ENCODE measurements at places on chromosomes 1 and 21.

- H3K27me3 ChIP-seq = no peaks in the 10 kb centered on the region
- no peak for DNase-seq
- no peaks in the 10 kb centered on the region for H3K36me3 ChIP-seq
- no peak overlapping the region for H3K27ac ChIP-seq
- H3K4me1 ChIP-seq = peaks cover 6% of the 10 kb centered on the region
These were observed 59.9 kb downstream of the SIPA1L2 start for GRCh38 chr1:232570007-232570406.

GRCh38 chr1:185536165-185536920 is 197.8 kb upstream of the HMCN1 start:
- no peak for DNase-seq
- no peak overlapping the region for H3K27ac ChIP-seq
- H3K27me3 ChIP-seq = no peaks in the 10 kb centered on the region
- no peak overlapping the region for H3K4me3 ChIP-seq
- no peaks in the 10 kb centered on the region for H3K4me1 ChIP-seq
- no peaks in the 10 kb centered on the region for H3K36me3 ChIP-seq

- H3K27ac ChIP-seq = no peak overlapping the region
- no peaks in the 10 kb centered on the region for H3K36me3 ChIP-seq
- H3K4me3 ChIP-seq = no peak overlapping the region
- peaks cover 5% of the 10 kb centered on the region for H3K4me1 ChIP-seq
- no peak for DNase-seq
- H3K27me3 ChIP-seq = no peaks in the 10 kb centered on the region
These were observed 19.3 kb upstream of the UMODL1 start for GRCh38 chr21:42051788-42052187.

- no peak for DNase-seq
- no peaks in the 10 kb centered on the region for H3K36me3 ChIP-seq
- H3K27me3 ChIP-seq = no peaks in the 10 kb centered on the region
- no peaks in the 10 kb centered on the region for H3K4me1 ChIP-seq
- no peak overlapping the region for H3K4me3 ChIP-seq
These were observed 176.5 kb downstream of the C1orf21 start for GRCh38 chr1:184563308-184563707.

- no peak overlapping the region for H3K27ac ChIP-seq
- DNase-seq = no peak
- no peaks in the 10 kb centered on the region for H3K36me3 ChIP-seq
These were observed 2.1 kb downstream of the PRELP start for GRCh38 chr1:203477748-203478147.

DNA sequence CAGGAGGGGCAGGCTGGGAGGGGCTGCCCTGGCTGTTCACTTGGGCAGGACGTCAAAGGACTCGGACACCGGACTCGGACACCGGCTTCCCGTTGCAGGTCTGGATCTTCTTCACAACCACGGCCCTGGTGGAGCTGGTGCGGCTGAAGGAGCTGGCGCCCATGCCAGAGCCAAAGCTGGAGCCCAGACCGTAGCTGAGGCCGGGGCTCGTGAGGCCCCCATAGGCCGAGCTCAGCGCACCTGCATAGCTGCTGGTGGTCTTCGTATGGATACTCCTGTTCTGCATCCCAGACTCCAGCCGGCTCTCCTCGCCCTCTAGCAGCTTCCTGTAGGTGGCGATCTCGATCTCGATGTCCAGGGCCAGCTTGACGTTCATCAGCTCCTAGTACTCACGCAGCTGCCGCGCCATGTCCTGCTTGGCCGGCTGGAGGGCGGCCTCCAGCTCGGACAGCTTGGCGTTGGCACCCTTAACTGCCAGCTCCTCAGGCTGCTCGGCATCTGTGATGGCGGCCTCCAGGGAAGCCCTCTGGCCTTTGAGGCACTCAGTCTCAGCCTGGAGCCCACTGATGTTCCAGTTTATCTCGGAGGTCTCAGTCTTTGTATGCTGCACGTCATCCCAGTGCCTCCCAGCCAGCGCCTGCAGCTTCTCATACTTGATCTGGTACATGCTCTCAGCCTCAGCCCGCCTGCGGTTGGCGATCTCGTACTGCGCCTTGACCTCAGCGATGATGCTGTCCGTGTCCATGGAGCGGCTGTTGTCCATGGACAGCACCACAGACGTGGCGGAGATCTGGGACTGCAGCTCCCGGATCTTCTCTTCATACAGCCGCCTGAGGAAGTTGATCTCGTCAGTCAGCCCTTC is 15.1 kb upstream of the KLF17 start:
- no peak overlapping the region for H3K27ac ChIP-seq
- no peaks in the 10 kb centered on the region for H3K36me3 ChIP-seq
- H3K27me3 ChIP-seq = no peaks in the 10 kb centered on the region
- H3K4me3 ChIP-seq = no peak overlapping the region
- no peaks in the 10 kb centered on the region for H3K4me1 ChIP-seq

DNA sequence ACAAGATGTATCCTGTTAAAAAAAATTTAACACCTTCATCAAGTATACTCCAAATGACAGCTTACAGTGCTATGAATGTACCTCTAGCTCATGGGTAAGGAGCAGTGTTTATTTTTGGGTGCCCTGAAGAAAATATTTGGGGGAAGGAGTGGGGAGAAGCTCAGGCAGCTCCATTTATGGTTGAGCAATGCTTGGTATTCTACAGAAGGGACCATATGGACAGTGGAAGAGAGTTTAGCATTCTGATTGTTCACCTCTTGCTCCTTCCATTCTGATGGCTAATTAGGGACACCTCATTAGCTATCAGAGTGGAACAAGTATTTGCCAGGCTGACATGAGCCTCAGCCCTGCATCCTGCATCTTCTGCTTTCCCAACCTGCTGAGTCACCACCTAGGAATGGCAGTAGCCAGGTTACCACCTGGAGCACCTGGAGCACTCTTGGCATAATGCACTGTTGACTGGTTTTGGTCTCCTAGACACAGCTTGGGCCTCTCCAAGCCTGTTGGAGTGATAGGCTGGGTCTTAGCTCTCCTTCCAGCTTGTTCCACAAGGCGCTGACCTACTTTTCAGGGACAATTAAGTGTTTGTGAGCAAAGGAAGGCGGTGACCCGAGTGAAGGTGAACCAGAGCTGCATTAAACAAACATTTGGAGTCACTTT is 62.0 kb upstream of the MACF1 start:
- no peaks in the 10 kb centered on the region for H3K4me1 ChIP-seq
- no peaks in the 10 kb centered on the region for H3K27me3 ChIP-seq
- no peak overlapping the region for H3K4me3 ChIP-seq
- no peak overlapping the region for H3K27ac ChIP-seq
- no peaks in the 10 kb centered on the region for H3K36me3 ChIP-seq

GRCh38 chr1:90023691-90024090 is 28.8 kb downstream of the ZNF326 start:
- no peaks in the 10 kb centered on the region for H3K27me3 ChIP-seq
- no peaks in the 10 kb centered on the region for H3K4me1 ChIP-seq
- no peak overlapping the region for H3K27ac ChIP-seq
- H3K36me3 ChIP-seq = peaks cover 50% of the 10 kb centered on the region
- no peak for DNase-seq

GRCh38 chr1:232426801-232427200 is 203.1 kb downstream of the SIPA1L2 start:
- H3K4me1 ChIP-seq = no peaks in the 10 kb centered on the region
- no peak overlapping the region for H3K27ac ChIP-seq
- DNase-seq = no peak
- no peaks in the 10 kb centered on the region for H3K27me3 ChIP-seq
- no peaks in the 10 kb centered on the region for H3K36me3 ChIP-seq
- H3K4me3 ChIP-seq = no peak overlapping the region

GRCh38 chr1:43582162-43582566 is 51.5 kb downstream of the PTPRF start:
- H3K27me3 ChIP-seq = no peaks in the 10 kb centered on the region
- H3K4me3 ChIP-seq = no peak overlapping the region
- no peak overlapping the region for H3K27ac ChIP-seq
- H3K36me3 ChIP-seq = no peaks in the 10 kb centered on the region
- no peaks in the 10 kb centered on the region for H3K4me1 ChIP-seq
- no peak for DNase-seq

- H3K36me3 ChIP-seq = no peaks in the 10 kb centered on the region
- no peaks in the 10 kb centered on the region for H3K27me3 ChIP-seq
- H3K27ac ChIP-seq = no peak overlapping the region
- DNase-seq = no peak
These were observed 191.9 kb downstream of the GRIK3 start for GRCh38 chr1:36842448-36842847.

GRCh38 chr1:169309178-169310166 is 58.1 kb downstream of the NME7 start:
- no peak overlapping the region for H3K27ac ChIP-seq
- H3K4me3 ChIP-seq = no peak overlapping the region
- no peaks in the 10 kb centered on the region for H3K36me3 ChIP-seq
- H3K4me1 ChIP-seq = peaks cover 8% of the 10 kb centered on the region
- no peaks in the 10 kb centered on the region for H3K27me3 ChIP-seq

DNA sequence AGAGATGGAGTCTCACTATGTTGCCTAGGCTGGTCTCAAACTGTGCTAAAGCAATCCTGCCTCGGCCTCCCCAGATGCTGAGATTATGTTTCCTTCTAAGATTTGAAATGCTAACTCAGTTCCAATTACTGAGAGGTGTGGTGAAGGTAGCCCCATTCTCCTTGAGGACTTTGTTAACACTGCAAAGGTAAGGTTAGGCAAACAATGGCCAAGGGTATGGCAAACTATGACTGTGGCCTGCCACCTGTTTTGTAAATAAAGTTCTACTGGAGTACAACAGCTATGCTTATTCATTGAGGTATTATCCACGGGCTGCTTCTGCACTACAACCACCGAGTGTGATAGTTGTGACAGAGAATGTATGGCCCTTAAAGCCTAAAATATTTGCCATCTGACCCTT is 9.6 kb upstream of the RIT1 start:
- H3K36me3 ChIP-seq = peaks cover 81% of the 10 kb centered on the region
- H3K4me1 ChIP-seq = no peaks in the 10 kb centered on the region
- DNase-seq = no peak
- no peak overlapping the region for H3K27ac ChIP-seq
- no peaks in the 10 kb centered on the region for H3K27me3 ChIP-seq

GRCh38 chr21:43757601-43758000 is 18.5 kb downstream of the CSTB start:
- no peaks in the 10 kb centered on the region for H3K4me1 ChIP-seq
- no peak for DNase-seq
- H3K36me3 ChIP-seq = peaks cover 36% of the 10 kb centered on the region
- no peak overlapping the region for H3K4me3 ChIP-seq
- H3K27me3 ChIP-seq = no peaks in the 10 kb centered on the region

DNA sequence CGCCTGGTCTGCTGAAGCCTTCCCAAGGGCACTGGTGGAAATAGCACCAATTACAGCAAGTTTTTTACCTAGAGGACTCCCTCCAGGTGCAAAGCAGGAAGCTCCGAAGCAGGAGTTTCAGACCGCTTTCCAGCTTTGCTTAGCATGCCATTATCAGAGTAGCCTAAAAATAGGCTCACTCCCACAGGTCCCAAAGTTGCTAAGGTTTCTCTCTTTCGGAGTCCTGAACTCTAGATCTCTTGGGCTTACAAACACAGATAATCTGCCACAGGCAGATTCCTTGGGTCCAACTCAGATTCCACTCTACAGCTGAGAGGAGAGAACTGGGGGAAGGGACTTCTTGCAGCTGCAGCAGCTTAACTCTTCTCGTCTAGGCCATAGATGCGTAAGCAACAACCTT is 22.5 kb downstream of the ZMYND12 start:
- no peak overlapping the region for H3K27ac ChIP-seq
- no peaks in the 10 kb centered on the region for H3K4me1 ChIP-seq
- H3K27me3 ChIP-seq = no peaks in the 10 kb centered on the region
- H3K4me3 ChIP-seq = no peak overlapping the region
- DNase-seq = no peak

GRCh38 chr1:159879977-159880376 is 17.5 kb upstream of the VSIG8 start:
- H3K36me3 ChIP-seq = no peaks in the 10 kb centered on the region
- no peak overlapping the region for H3K4me3 ChIP-seq
- H3K4me1 ChIP-seq = peaks cover 16% of the 10 kb centered on the region
- no peak overlapping the region for H3K27ac ChIP-seq
- no peak for DNase-seq

- no peak overlapping the region for H3K27ac ChIP-seq
- no peak overlapping the region for H3K4me3 ChIP-seq
- H3K27me3 ChIP-seq = no peaks in the 10 kb centered on the region
- DNase-seq = no peak
- no peaks in the 10 kb centered on the region for H3K4me1 ChIP-seq
These were observed 94.1 kb upstream of the PDE4B start for GRCh38 chr1:65698590-65698989.

DNA sequence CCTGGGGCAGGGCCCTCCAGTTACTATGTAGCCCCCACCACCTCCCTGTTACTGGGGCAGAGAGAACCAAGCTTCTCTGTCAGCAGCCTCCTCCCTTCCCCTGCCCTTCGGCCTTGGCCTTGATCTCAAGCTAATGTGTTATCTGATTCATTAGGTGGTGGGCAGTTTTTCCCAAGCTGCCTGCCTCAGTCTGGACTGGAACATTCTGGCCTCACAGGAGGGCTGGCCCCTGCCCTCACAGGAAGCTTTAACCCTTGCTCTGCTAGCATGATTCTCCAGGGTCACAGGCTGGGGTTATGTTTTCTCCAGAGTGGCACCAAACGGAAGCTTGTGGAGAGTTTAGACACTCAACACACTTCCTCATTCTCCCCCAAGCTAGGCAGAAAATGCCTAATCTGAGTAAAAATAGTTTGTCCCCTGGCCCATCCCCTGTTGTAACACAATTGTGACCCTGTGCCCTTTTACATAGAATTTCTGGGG is 37.2 kb upstream of the SLC6A9 start:
- DNase-seq = no peak
- H3K27ac ChIP-seq = no peak overlapping the region
- H3K4me1 ChIP-seq = no peaks in the 10 kb centered on the region

DNA sequence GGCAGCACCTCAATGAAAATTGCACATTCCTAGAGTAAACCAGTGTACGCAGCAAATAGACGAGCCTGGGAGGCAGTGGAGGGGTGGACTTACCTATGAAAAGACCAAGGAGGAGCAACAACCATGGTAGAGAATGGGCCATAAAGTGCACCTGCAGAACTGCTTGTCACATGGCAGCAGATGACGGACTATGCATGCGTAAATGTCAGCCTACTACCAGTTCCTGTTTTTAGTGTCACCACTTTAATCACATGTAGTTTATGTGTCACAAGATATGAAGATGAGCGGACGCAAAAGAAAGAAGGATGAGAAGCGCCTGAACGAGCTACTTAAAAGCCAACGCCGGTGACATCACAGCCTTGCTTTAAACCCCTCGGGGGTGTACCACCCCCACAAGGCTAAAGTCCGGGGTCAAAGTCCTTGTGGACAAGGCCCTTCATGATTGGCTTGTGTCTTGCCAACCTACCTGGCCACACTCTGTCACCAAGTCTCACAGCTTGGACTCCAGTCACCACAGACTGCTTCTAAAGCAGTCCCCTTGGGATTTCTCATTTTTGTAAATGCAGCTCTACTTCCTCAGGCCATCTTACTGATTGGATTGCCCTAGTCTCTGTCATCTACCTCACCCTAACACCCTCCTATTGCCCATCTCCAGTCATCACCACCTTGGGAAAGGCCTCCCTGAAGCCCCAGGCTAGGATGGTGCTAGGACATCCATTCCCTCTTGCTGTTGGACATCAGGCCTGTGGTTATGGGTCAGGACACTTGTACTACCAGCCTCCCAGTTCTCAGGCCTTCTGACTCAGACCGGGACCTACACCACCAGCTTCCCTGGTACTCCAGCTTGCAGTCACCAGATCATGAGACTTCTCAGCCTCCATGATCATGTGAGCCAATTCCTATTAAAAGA is 6.0 kb upstream of the LY9 start:
- H3K27ac ChIP-seq = no peak overlapping the region
- H3K36me3 ChIP-seq = no peaks in the 10 kb centered on the region
- H3K27me3 ChIP-seq = no peaks in the 10 kb centered on the region
- no peak for DNase-seq

Data from CD4-positive, alpha-beta memory T cell (primary cell).